ENCODE measurements at places on chromosomes 2 and 18.
A peak's percentile ranks its signal among the peaks of the same experiment; 100 is the strongest.

GRCh38 chr2:39469807-39470206 lies 32.7 kb upstream of the MAP4K3 start:
- no peak for DNase-seq

DNA sequence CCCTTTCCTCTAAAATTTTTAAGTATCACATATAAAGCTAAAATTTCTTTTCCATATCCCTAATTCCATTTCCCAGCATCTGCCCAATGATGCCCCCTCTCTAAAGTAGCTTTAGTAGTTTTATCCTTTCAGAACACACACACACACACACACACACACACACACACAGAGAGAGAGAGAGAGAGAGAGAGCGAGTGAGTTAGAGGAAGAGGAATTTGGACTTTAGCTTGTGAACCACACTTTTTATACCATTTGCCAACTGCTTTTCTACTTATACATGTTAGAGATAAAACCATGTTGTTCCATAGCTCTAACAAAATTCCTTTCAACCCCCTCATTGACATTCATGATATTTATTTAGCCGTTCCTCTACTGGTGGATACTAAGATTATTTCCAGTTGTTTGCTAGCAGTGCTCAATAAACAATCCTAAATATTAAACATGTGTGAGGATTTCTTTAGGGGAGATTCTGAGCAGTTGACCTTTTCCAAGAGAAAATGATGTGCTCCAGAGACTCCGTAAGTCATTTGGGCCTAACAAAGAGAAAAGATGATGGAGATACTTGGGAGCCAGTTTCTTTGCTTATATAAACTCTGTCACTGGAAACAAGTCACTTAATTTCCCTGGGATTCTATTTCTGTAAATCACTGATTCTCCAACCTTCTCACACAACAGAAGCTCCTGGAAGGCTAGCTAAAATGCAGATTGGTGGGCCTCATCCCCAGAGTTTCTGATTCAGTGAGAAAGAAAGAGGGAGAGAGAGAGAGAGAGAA lies 229.7 kb upstream of the SP5 start:
- DNase-seq: no peak

- DNase-seq: no peak
Observed at GRCh38 chr2:239689410-239689809, 288.6 kb upstream of the HDAC4 start.

DNA sequence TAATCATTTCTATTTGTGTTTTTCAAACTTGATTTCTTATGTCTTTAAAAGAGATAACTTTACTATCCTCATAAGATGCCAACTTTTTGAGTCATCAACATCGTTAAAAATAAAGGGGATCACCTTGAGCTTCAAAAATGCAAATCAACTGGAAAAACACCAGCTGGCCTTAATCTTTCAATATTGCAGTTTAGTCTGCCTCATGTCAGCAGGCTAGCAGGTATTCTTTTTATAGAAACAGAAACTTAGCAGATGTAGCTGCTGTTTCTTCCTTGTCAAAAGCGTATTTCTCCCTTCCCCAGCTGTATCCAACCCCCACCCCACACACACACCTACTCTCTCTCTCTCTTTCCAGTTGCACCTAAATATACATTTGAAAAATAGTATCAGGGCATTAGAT lies 154.1 kb upstream of the ZNF804A start:
- no peak for DNase-seq

DNA sequence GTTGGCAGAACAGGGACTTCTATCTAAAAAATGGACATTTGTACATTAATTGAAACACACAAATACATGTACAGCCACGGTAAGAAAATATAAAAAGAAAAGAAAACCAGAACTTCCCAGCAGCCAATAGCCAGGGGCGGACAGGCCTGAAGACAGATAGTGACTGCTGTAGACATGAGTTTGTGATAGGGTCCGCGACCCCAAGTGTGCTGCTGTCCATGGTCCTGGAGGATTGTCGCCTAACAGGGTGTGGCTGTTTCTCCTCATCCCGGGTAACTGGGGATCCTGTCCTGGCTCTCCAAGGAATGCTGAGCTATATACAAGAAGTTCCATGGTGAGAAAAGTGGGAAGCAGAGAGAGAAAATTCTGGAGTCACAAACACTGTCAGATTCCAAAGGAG lies 266.5 kb upstream of the SALL3 start:
- peak; percentile 8 for DNase-seq

DNA sequence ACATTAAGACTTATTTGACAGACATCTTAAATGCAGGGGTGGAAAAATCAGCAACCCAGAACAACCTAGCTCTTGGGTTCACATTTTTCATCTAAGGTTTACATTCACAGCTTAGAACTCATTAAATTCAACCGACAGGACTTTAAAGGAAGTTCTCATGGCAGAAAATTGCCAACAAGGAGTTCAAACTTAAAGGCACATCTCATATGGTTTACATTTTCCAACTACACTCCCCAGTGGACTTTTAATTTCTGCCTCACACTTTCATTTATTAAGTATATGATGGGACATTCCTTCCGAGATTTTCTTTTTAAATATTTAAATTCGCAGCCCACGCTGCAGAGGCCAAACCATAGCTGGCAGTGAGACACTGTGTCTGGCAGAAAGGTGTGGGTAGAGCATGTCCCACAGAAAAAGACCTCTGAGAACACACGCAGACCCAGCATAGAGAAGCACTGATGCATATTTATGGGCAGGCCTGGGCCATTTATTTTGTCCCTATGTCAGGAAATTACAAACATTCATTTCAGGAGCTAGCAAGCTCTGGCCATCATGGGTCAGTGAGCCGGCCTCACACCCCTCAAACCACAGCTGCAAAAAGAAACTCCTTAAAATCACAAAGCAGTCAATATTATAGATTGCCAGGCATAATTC lies 46.3 kb downstream of the STK39 start:
- no peak for DNase-seq

- DNase-seq: no peak
Observed at GRCh38 chr2:175883586-175884194, 118.4 kb downstream of the LNPK start.

DNA sequence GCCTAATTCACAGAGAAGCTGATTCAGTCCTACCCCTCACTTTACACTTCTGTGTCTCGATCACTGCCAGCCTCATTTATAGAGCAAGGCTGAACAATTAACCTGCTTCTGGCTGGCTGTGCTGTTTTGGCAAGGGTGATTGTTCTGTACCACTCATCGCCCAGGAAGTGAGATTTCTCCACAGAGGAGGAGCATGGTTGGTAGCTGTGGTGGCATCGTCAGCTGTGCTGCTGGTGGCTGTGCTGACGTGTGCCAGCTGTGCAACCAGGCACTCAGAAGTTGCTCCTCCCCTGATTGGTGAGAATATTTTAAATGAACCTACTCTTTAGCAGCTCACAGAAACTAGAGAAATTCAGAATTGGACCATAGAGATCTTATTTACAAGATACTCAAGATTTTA lies 158.3 kb downstream of the EML6 start:
- no peak for DNase-seq

DNA sequence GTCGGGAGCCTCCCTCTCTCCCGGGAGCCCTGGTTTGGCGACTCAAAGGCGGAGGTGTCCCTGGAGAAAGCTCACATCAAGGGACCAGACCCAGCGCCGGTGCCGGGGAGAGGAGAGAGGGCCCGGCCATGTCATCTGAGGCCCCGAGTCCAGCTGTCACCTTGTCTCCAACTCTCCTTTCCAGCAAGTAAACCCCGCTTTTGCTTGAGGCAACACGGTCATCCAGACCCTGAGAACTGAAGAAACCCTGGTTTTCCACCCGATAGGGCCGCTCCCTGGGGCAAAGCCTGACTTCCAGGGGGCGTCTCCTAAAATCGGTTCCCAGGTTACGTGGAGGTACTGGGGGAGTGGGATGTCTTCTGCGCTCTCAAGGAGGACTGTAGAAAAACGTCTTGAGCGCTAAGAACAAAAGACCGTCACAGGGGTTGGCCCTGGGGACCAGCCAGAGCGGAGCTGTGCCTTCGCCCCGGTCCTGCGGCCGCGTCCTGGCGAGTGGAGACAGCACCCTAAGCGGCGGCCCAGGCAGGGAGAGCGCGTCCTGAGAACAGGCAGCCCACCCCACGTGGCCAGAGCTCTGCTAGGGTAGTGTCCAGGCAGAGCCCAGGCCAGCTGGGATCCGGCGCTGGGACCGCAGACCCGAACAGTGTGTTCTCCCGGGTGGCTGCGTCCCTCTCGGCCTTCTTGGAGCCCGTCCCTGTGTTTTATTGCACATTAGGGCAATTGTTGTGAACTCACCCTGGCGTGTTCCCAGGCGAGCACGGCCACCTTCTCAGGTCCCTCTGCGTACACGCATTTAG lies 55.7 kb downstream of the TMEM18 start:
- DNase-seq: no peak

DNA sequence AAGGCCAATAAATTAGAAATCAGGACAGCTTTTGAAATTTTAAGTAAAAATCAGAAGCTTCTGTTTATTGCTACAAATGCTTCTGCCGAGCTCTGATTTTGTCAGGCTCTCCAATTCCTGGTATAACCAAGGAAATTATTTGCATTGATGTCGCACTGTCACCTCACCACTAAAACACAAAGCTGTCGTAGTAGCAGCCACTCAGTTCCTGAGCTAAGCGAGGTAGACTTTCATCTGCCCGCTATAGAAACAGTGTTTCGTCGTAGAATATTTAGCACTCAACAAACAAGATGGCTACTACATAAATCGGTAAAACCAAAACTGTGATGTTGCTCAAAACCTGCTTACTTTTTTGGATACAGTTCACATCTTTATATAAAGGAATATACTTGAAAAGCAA lies 141.3 kb upstream of the FOSL2 start:
- no peak for DNase-seq

- no peak for DNase-seq
Observed at GRCh38 chr18:70329071-70329470, 40.2 kb downstream of the SOCS6 start.

GRCh38 chr2:20429528-20429927 lies 17.3 kb upstream of the RHOB start:
- no peak for DNase-seq

- no peak for DNase-seq
Observed at GRCh38 chr2:12556762-12557161, 160.0 kb upstream of the TRIB2 start.

GRCh38 chr2:149544692-149545091 lies 42.9 kb downstream of the MMADHC start:
- DNase-seq: no peak

DNA sequence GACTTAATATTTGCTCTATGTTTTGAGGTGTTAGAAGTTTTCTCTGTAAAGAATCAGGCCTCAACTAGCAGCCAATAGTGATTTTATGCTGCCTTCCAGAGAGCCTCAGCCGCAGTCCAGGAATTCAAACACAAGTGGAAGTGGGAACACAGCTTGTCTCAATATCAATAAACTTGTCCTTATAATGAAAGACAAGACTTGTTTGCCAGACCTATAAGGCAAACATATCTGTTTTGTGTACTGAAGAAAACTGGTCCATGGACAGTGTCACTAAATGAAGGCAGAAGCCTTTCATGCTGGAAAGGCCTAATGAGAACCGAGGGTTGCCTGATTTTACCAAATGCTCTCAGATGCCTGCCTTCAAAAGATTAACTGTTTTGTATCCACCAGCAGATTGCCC lies 182.2 kb downstream of the EPHA4 start:
- no peak for DNase-seq

- peak; percentile 59 for DNase-seq
Observed at GRCh38 chr2:121897335-121897970, 142.0 kb downstream of the TSN start.

DNA sequence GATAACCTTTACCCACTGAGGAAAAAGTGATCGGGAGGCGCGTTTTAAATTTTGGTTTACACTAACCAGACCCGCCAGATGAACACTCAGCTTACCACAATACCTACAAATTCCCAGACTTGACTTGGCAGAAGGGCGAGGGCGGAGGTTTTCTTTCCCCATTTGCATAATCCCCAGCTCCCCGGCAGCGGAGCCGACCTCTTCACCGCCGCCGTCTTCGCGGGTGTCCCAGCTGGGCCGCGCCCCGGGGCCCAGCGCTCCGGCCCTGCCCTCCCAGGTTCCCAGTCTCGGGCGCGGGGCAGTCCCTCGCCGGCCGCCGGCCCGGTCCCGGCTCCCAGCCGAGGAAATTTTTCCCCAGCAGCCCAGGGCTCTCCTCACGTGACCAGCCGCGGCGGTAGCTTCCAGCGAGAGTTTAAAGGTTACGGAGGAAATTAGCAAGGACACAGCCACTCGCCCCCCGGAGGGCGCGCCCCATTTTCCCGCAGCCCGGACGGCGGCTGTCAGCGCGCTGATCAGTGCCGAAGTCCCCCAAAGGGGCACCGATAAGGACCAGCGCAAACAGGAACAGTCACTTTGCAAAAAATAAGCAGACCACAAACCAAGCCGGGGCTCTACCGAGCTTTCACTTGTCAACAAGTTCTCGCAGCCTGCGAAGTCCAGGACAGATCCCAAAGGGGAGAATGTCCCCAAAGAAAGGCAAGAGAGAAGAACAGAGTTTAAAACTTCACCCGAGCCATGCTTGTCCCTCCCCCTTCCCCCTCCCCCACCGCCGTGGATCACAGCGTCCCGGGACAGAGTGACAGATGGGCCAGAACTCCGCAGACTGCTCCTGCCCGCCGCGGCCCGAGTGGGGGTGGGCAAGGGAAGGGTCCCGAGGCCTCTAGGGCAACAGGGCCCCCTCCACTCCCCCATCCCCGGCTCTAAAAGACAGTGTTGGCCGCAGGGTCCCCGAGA lies 1.3 kb upstream of the PRKCE start:
- peak; percentile 60 for DNase-seq

GRCh38 chr2:151727593-151728552 lies 6.4 kb downstream of the NEB start:
- no peak for DNase-seq

GRCh38 chr2:66030553-66030952 lies 404.4 kb upstream of the MEIS1 start:
- DNase-seq: peak; percentile 31

DNA sequence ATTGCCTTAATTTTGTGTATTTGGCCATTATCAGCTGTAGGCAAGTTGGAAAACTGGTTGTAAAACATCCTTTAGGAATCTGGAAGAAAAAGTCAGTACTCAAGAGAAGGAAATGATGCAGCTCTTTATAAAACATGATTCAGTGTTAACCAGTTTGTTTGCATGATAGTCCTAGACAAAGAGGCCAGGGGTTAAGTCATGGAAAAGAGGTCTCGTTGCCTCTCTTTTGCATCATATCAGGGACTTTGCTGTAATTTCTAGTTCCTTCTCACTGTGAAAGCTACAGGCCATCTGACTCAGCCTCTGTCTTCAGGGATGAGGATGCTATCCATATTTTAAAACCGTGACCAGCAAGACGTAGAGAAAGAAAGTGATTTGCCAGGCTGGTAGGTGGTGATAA lies 38.0 kb downstream of the NPAS2 start:
- no peak for DNase-seq

GRCh38 chr2:124908411-124908810 lies 883.3 kb downstream of the CNTNAP5 start:
- DNase-seq: no peak

- peak; percentile 71 for DNase-seq
Observed at GRCh38 chr18:26655525-26656430, 107.4 kb upstream of the KCTD1 start.

DNA sequence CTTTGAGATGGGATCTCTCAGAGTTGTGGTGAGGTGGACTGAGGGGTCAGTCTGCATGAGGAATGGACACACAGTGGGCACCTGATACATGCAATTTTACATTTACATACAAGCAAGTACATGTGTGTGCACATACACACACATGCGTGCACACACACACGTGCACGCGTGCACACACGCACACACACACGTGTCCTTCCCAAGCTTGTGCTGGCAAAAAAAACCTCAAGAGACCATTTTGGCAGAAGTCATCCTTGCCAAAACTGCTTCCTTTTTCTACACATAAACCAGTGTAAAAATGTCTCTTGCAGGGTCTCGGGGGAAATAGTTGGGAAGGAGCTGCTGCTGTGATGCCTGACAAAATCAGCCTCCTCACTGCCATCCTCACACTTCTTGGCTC lies 279.5 kb upstream of the POU3F3 start:
- no peak for DNase-seq
